HT-29 (cell line): ENCODE measurements at places on chromosomes 2 and 18. TPM values are rescaled to one million over a fixed set of nuclear protein-coding genes. Genes with fewer than 3 reads are reported as not detected.

The RGPD6 gene
- 9.9 and 13.9 TPM in 2 replicates for total RNA-seq

The VSNL1 gene
- not detected in 2 replicates for total RNA-seq

The TSPYL6 gene
- total RNA-seq, result 0.13 TPM in 1 of 2 replicates, not detected in the other

The TUBB8B gene
- not detected in 2 replicates for total RNA-seq

The TEKT4 gene
- total RNA-seq, result not detected in 2 replicates

GRCh38 chr2:219400562-219400961 lies 12.8 kb upstream of the DNPEP start:
- DNase-seq, result no peak

- DNase-seq, result no peak
Measured at GRCh38 chr2:121360566-121361300, 75.7 kb upstream of the TFCP2L1 start.
